ENCODE measurements at places on chromosomes 12 and 14. TPM values are rescaled to one million over a fixed set of nuclear protein-coding genes. Genes with fewer than 3 reads are reported as not detected.

DNA sequence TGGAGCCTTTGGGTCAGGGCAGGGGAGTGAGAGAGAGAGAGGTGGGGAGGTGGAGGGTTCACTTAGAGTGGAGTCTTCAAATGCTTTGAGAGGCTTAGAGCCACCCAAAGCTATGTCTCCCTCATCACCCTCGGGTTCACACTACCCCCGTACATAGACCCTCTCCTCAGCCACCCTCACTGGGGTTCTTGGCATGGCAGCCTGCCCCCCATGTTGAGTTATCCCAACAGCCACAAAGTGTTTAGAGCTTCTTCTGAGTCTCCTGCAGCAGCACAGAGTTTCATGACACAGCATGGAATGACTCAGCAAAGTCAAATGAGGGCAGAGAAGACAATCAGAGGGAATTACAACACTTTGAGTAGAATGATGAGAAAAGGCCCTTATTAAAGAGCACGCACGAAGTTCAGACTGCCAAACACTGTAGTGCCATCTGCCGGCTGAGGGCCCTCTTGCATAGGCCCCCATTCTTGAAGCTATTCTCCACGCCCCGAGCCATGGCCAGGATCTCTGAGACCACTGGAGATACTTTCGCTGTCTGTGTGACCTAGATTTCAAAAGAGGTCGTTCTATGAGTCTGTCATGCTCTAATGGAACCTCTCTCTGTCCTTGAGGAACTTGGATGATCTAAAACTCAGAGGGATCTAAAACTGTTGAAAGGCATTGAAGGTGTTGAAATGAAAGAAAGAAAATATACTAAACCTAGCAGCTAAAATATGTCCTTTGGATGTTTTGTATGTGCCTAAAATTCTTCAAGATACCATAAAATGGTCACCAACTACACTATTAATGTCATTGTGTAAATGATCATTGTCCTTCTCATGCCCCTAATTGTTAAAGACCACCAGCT lies 221.9 kb downstream of the PELI2 start:
- DNase-seq: peak; percentile 72

- DNase-seq: peak; percentile 28
These were observed 340.3 kb upstream of the RGS6 start for GRCh38 chr14:71591929-71592328.

GRCh38 chr14:37063467-37064240 lies 108.8 kb downstream of the SLC25A21 start:
- no peak for DNase-seq

GRCh38 chr12:62832027-62832426 lies 102.9 kb downstream of the PPM1H start:
- no peak for DNase-seq

DNA sequence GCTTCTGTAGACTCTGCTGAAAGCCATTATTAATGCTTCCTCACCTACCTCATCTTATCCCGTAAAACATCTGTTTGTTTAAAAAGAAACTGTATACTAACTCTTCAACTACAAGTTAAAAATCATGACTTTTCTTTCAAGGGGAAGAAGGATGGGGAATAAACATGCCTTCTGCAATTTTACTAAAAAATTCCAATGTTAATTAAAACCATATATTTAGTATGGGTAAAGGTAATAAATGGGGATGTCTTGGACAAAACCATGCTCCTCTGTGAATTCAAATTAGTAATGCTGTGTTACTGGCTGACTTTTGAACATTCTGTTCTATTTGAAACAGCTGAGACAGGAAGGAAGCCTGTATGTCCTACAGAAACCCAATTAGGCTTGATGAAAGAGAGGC lies 311.1 kb upstream of the DIO2 start:
- no peak for DNase-seq

- no peak for DNase-seq
These were observed 508.2 kb downstream of the NELL2 start for GRCh38 chr12:44367916-44368315.

GRCh38 chr14:75315144-75315543 lies 36.5 kb downstream of the FOS start:
- DNase-seq: no peak

DNA sequence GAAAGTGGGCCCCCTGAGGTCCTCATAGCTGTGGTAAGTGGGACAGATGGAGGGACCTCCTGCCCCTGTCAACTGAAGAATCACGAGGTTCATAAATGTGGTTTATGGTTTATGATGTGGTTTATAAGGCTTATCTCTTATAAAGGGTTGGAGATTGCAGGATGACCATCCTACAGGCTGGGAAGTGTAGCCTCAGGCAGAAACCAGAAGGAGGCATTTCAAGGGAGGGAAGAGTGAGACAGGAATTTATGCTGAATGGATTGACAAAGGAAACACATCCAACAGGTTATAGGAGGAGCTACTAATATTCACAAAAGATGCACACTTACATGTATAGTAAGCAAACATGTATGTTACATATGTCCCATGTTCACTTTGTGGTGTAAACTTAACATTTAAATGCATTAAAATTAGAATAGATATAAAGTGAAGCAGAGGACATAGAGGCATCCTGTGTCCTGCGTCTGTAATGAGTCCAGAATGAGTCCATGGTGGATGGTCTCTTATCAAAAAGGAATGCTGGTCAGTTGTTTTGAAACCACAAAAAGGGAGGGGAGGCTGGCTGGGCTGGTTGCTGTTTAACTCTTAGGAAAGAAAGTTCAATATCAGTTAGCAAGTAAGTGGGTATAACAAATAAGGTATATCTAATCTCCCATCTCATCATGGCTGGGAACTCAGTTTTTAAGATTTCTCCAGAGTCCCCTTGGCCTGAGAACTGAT lies 149.0 kb upstream of the RMST start:
- DNase-seq: peak; percentile 21

- DNase-seq: no peak
These were observed 27.1 kb downstream of the CCDC92 start for GRCh38 chr12:123945287-123946151.

DNA sequence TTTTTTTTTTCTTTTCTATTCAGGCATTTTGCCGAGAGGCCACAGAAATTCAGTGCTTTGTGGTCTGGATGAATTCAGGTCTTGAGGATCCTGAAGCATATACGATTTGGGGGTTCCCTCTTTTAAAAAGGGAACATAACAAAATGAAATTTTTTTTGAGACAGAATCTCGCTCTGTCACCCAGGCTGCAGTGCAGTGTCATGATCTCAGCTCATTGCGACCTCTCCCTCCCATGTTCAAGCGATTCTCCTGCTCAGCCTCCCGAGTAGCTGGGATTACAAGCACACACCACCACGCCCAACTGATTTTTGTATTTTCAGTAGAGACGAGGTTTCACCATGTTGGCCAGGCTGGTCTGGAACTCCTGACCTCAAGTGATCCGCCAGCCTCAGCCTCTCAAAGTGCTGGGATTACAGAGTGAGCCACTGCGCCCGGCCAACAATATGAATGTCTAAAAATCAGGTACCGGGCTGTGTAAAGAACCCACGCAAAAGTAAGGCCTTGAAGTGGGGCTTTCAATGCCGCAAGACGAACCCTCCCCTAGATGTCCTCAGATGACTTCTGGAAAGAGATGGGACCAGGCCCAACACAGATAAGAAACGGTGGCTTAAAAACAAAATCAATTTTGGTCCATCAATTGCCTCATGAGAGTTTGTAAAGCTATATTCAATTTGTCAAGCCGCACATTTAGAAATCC lies 30.0 kb downstream of the TESC start:
- no peak for DNase-seq

GRCh38 chr12:108295641-108296040 lies 43.5 kb downstream of the CMKLR1 start:
- no peak for DNase-seq

Gene A2M
- total RNA-seq: 5.1 TPM

Gene CPNE6
- not detected for total RNA-seq

Gene SYNDIG1L
- not detected for total RNA-seq

Gene NYNRIN
- 6.3 TPM for total RNA-seq

Gene ARHGAP9
- total RNA-seq: 1.1 TPM

Gene FOXM1
- total RNA-seq: 12.2 TPM

Gene VWF
- total RNA-seq: 1.5 TPM

Gene DBX2
- total RNA-seq: not detected

Gene EAPP
- 43.8 TPM for total RNA-seq

Gene BIN2
- not detected for total RNA-seq
